Renal cortex interstitium (tissue), 15 donors: ENCODE measurements at places on chromosomes 4 and X. TPM values are rescaled to one million over a fixed set of nuclear protein-coding genes. Genes with fewer than 3 reads are reported as not detected.
A peak's percentile ranks its signal among the peaks of the same experiment; 100 is the strongest.

DNA sequence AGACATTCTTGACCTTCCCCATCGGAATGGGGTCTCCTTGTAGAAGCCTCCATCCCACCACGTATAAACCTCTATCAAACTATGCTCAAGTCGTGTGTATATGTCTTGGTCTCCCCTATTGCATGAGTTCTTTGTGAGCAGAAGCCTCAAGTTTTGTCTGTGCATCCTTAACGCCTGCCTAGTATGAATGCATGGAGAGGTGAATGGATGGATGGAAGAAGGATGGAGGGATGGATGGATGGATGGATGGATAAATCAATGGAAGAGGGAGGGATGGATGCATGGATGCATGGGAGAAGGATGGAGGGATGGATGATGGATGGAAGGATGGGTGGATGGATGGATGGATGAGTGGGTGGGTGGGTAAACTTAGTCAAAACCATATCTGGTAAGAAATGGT lies 17.0 kb upstream of the CCKAR start:
- DNase-seq = no peak

Gene OTC
- polyA plus RNA-seq = not detected

GRCh38 chr4:38804654-38805295 lies at the start of gene TLR1:
TSS of gene TLR1 (minus strand) at chr4:38804791. CDS start at chr4:38798831, 5,960 bp downstream.
- peak; percentile 31 for DNase-seq

DNA sequence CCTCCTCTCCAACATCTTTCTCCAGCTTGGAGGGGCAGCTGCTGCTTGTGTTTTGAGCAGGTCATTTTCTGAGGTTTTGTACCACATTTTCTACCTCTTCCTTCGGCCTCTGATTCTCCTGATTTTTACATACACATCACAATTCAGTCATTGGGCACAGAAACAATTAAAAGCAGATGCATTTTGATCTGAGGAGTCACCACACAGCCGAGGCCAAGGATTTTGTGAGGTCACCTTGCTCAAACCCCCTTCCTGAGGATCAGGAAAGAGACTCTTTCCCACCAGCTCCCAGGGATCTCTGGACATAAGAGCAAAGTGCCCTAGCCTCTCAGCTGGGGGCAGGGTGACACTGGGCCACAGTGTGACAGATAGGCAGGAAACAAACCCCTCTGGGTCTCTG lies 5.4 kb upstream of the FATE1 start:
- no peak for DNase-seq

DNA sequence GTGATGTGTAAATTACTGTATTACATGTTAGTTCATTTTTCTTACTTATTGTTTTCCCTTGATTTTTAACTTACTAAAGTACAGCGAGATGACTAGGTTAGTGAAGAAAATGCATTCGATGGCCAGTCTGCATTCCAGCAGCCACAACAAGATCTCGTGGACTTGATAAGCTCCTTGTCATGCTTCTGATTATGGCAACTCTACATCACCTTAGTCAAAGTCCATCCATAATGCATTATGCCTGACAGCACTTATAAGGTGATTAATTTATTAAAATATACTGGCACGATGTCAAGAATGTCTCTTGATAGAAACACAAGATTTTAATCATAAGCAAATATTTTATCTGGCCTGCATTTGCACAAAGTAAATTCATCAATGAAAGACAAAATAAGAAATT lies 109.9 kb upstream of the NAP1L5 start:
- DNase-seq = no peak

DNA sequence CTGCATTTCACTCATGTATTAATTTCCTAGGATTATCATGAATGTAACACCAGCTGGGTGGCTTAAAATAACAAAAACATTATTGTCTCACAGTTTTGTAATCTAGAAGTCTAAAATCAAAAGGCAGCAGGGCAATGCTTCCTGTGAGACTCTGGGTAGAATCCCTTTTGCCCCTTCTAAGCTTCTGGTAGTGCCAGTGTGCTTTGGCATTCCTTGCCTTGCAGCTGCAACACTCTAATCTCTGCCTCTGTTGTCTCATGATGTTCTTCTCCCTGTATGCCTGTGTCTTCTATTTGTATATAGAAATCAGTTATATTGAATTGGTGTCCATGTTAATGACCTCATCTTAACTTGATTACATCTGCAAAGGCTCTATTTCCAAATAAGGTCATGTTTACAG lies 1117.3 kb downstream of the PCDH18 start:
- DNase-seq = no peak

Gene NXF2
- polyA plus RNA-seq = not detected

DNA sequence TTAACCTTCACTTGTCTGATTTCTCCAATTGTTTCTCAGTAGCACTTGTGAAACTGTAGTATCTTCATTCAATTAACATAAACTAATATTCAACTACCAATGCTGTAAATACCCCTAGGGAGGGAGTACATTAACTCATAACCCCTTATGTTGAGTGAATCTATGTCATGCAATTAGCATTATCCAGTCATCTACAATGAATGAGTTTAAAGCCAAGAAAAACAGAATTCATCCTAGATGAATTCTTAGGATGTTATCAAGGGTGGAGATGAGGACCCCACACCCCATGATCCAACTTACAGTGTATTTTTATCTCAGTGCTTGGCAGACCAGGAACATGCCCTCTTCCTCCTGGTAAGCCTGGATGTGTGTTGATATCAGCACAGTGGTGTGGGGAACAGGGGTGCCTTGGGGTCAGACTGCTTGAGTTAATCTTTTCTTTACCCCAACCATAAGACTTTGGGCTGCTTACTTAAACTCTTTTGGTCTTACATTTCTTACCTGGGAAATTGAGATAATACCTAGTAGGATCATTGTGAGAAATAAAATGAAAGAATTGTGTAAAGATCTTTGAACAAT lies 62.1 kb upstream of the SCOC start:
- DNase-seq = no peak

Gene MAGEB2
- polyA plus RNA-seq = not detected

DNA sequence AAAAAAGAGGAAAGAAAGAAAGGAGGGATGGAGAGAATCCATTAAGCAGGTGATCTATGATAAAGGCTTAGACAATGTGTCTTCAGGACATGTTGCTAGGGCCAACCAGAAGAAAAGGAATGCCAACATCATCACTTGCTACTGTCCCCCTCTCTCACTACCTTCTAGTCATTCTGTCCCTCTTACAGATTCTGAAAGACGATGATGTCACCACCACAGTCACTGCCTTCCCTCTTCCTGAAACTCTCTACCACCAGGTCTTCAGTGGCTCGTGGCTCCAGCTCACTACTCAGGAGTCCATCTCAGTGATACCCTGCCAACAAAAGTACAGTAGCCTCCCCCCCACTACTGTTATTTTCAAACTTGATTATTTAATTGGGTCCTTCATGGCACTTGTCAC lies 64.0 kb downstream of the KCNIP4 start:
- no peak for DNase-seq

Gene RAB40AL
- polyA plus RNA-seq = not detected

Gene KCND1
- polyA plus RNA-seq = 3.2 TPM

DNA sequence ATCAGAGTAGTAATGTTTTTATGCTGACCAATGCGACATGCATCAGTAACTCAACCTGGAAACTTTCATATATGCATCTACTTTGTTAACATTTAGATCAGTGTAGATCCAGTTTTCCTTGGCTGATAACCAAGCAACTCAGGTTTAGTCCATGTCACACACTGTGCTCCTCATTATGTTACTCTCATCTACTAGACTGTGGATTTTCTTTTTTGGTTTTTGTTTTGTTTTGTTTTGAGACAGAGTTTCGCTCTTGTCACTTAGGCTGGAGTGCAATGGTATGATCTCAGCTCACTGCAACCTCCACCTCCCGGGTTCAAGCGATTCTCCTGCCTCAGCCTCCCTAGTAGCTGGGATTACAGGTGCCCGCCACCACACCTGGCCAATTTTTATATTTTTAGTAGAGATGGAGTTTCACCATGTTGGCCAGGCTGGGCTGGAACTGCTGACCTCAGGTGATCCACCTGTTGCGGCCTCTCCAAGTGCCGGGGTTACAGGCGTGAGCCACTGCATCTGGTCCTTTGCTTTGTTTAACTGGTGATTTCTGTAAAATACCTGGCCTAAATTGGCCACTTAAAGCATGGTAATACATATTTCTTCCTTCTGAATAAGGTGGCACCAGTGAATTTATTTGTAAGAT lies 48.6 kb downstream of the SMARCAD1 start:
- DNase-seq = no peak

- no peak for DNase-seq
Measured at GRCh38 chr4:87087015-87087414, 133.4 kb downstream of the KLHL8 start.

DNA sequence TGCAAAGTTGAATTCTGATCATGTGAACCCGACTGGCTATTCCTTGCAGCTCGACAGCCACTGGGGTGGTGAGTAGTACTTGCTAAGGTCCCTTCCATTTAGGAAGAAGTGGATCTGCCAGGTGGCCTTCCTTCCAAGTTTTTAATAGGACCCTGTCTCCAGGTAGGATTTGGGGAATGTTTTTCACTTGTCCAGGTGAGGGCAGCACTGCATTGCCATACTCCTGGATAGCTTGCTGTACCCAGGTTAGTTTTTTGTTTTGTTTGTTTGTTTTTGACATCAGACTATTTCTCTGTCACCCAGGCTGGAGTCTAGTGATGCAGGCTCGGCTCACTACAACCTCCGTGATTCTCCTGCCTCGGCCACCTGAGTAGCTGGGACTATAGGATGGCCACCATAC lies 29.8 kb downstream of the SAGE1 start:
- no peak for DNase-seq

GRCh38 chr4:54101190-54102041 lies 1.5 kb downstream of the GSX2 start:
- no peak for DNase-seq

GRCh38 chr4:145352438-145353145 lies 129.1 kb upstream of the SMAD1 start:
- no peak for DNase-seq

GRCh38 chrX:23631136-23631535 lies 36.2 kb upstream of the PRDX4 start:
- DNase-seq = no peak

GRCh38 chr4:39394706-39395105 lies 12.0 kb upstream of the KLB start:
- no peak for DNase-seq

DNA sequence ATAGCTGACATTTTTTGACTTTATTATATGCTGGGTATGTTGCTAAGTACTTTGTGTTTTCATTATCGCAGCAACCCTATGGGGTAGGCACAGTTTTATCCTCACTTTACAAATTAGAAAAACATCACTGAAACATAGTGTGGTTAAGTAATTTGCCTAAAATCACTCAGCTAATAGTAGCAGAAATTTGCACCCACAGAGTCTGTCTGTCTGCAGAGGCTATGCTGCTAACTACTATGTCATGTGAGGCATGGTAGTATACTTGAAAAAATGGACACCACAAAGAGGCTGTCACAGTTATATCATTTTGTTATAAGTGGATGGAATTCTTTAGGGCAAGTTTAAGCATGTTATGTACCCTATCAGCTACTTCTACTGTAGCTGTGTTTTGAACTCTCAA lies 69.0 kb downstream of the STAG2 start:
- no peak for DNase-seq

- peak; percentile 3 for DNase-seq
Measured at GRCh38 chrX:80578517-80579105, 158.4 kb downstream of the TENT5D start.

GRCh38 chrX:24928114-24928513 lies 87.7 kb downstream of the ARX start:
- no peak for DNase-seq

DNA sequence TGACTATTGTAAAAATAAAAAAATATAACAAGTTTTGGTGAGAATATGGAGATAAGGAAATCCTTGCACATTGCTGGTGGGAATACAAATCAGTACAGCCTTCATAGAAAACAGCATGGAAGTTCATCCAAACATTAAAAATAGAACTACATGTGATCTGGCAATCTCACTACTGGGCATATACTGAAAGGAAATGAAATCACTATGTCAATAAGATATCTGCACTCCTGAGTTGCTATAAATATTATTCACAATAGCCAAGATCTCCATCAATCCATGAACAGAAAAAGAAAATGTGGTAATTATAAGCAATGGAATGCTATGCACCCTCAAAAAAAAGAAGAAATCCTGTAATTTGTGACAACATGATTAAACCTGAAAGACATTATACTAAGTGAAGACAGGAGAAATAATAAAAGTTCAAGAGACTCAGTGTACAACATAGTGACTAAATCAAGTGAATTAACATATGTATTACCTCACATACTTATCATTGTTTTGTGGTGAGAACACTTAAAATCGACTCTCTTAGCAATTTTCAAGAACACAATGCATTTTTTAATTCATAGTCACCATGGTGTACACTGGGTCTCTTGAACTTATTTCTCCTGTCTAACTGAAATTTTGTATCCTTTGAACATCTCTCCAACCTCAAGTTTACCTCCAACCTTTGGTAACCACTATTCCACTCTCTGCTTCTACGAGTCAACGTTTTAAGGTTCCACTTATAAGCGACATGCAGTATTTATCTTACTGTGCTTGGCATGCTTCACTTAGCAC lies 1703.7 kb upstream of the AGA start:
- DNase-seq = no peak

- no peak for DNase-seq
Measured at GRCh38 chr4:76055016-76055415, 19.1 kb upstream of the CXCL11 start.

Gene STAP1
- 0.24 TPM for polyA plus RNA-seq

Gene SRPX2
- polyA plus RNA-seq = 14.3 TPM

- DNase-seq = no peak
Measured at GRCh38 chr4:138398322-138398721, 156.2 kb upstream of the SLC7A11 start.

Gene TSPAN7
- 45.9 TPM for polyA plus RNA-seq

Gene NALF2
- polyA plus RNA-seq = 0.51 TPM

Gene PPP2R2C
- polyA plus RNA-seq = 0.65 TPM

- DNase-seq = no peak
Measured at GRCh38 chr4:169102026-169102425, 92.0 kb upstream of the CBR4 start.

- DNase-seq = no peak
Measured at GRCh38 chr4:148998719-148999118, 556.5 kb upstream of the NR3C2 start.

GRCh38 chrX:21559417-21559816 lies 98.7 kb downstream of the KLHL34 start:
- DNase-seq = no peak

Gene PASD1
- not detected for polyA plus RNA-seq

DNA sequence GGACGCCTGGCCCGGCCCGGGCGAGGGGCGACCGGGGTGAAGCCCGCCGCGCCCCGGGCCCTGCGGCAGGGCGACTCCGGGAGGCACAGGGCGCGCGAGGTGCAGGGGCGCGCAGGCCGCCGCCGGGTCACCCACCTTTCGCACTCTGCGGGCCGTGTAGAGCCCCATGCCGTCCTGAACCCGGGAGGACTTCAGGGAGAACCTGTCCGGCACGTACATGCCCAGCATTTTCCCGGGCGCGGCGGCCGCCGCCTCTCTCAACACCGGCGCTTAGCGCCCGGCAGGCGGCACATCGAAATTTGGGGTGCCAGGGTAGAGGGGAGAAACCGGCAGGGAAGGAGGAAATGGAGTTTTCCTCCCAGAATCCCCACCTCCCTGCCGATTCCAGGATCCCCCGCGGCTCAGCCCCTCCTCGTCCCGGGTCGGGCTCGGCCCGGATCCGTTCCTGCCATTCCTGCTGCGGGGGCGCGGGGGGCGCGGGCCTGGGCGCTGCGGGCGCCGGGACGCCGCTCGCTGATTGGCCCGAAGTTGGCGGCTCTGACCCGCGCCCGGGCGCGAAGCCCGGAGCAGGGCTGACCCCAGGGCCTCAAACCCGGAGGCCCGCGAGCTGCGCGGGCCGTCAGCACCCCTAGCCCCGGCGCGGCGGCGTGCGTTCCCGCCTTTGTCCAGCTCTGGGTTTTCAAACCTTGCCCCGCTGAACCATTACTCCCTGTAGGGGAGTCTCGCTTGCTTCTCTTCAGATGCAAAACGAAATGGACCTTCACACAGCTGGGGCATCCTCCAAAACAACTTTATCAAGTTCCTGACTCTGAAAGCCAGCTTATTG lies at the start of gene PRDM5:
TSS of gene PRDM5 (minus strand) at position 346 of the 826 bp plus-strand sequence. CDS start at position 228, 118 bp downstream.
- peak; percentile 21 for DNase-seq

Gene AFM
- polyA plus RNA-seq = 10.8 TPM
